ENCODE measurements at places on chromosomes 16 and 17.

DNA sequence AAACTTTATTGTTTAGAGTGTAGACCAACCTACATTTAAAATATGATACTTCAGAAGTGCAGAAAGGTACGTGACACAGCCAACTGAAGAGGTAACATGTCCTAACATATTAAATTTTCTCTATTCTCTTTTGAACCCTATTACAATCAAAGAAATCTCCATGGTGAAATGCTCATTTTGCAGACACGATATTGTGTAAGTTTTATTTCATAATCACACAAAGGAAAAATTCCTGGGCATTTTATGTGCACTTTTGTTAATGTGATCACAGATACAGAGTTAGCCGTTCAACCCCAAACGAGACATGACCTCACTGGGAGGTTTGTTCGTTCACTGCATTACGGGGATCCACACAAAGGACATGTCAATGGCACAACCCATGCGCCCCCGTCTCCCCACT, 21.8 kb downstream of the KCNJ16 start:
- no peak for DNase-seq

GRCh38 chr16:67462279-67462655, 18.7 kb downstream of the ATP6V0D1 start:
- DNase-seq, result no peak

GRCh38 chr17:36092230-36092629, 2.3 kb upstream of the CCL3 start:
- no peak for DNase-seq

- DNase-seq, result peak; percentile 7
Measured at GRCh38 chr17:37160944-37161343, 212.2 kb downstream of the AATF start.

DNA sequence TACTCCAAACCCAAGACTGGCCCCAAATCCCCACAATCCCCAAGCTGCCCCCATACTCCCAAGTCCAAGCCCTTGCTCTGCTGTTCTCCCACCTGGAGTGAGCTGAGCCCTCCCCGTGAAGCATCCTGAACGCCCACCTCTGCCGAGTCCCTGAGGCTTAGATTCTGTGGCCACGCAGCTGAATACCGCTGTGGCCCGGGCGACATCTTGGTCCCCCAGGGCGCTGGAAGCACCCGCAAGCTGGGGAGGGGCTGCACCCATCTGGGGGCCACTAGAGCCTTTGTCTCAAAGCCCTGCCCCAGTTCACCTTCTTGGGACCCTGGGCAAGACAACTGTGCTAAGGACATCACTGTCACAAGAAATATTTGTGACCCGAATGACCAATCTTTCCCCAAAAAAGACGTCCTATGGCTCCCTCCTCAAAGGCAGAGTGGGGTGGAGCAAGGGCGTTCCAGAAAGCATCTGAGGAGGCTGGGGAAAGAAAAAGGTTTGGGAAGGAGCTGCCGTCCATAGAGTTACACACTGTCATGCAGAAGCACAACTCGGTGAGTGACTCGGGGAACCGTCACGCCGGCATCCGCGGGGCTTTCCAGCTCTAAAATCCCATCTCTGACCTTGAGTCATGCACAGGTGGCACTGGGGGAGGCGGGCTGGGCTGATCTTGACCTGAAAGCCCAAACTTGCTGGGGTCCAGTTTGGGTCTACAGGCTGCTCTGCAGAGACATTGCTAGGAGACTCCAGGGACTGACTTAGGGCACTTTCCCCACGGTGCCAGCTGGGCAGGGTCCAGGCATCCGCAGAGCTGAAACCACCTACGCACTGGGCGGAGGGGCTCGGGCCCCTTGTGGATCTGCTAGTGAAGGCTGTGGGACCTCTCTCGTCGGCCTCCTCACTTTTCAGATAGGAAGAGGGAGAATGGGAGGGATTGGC, 6.6 kb downstream of the PTX4 start:
- peak; percentile 16 for DNase-seq

DNA sequence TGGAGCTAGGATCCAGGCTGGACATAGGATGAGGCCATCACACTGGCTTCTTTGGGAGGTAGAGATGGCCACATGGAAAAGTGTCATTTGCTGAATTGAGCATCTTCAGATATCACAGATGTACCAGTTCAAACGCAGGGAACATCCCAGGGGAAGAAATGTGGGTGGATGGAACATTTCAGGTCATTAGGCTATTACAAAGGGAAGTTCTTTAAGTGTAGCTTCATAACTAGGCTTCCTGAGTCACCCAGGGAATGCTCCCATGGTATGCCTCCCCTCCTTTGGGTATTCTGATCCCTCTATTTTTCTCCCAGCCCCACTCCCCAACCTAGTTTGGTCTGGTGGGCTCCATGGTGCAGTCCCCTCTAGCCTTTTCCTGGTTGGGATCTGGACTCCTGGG, 69.8 kb upstream of the IRX3 start:
- DNase-seq, result no peak

- no peak for DNase-seq
Measured at GRCh38 chr16:50704245-50704644, 10.8 kb downstream of the NOD2 start.

- no peak for DNase-seq
Measured at GRCh38 chr16:51357839-51358238, 206.8 kb upstream of the SALL1 start.

DNA sequence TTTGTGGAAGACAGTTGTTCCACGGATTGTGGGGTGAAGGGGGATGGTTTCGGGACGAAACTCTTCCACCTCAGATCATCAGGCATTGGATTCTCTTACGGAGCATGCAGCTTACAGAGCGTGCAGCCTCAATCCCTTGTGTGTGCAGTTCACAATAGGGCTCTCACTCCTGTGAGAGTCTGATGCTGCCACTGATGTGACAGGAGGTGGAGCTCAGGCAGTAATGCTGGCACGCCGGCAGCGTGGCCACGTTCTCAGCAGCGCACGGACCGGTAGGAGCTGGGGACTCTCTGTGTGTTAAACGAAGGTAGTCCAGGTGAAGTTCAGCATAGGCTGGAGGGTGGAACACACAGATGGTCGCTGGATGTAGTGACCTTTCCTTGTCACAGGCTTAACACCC, 37.8 kb downstream of the SEC14L1 start:
- DNase-seq, result no peak

GRCh38 chr17:64020056-64020766, at the start of gene ICAM2:
Gene ICAM2 (minus strand): TSS chr17:64020633. CDS start chr17:64006691, 13,942 bp downstream.
- no peak for DNase-seq

DNA sequence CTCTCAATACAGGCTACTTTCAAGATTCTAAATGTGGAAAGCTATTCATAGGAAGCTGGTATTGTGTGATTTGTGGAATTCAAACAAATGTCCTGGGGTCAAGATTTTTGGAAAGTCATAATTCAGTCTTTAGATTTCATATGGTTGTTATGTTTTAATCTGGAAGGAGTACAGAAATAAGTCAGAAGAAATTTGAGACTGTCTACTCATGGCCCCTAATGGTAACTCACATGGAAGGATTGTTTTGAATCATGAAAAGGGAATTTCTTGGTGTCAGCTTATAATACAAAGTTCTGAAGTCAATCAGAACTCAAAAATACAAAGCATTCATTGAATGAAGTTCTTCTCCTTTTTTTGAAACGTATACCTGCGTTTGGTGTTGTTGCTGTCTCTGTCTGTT, 3.1 kb downstream of the KCNJ2 start:
- no peak for DNase-seq

DNA sequence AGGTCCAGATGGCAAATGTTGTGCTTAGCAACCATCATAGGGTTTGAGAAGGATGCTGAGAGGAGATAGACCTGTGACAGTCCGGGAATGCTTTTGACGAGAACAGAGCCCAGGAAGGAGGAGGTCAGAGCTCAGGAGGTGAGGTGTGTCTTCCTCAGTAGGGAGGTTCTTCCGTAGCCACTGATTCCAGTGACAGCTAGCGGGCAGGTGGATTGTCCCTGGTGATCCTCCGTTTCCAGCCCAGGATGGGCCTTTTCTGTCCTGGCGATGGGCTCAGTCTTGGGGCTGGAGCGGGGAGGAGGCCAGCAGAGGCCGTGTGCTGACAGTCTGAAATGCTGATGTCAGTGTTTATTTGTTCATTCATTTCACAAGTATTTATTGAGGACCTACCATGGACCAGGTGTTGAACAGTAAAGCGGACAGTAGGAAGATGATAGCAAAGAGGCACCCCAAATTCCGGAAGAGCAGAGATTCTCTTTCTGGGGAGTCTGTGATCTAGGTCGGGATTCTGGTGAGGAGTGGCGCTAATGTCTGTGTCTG, 38.8 kb downstream of the KIAA0513 start:
- no peak for DNase-seq

- DNase-seq, result no peak
Measured at GRCh38 chr17:63023049-63023448, 57.0 kb downstream of the TANC2 start.

GRCh38 chr16:7716660-7717550, 384.3 kb downstream of the RBFOX1 start:
- DNase-seq, result no peak

DNA sequence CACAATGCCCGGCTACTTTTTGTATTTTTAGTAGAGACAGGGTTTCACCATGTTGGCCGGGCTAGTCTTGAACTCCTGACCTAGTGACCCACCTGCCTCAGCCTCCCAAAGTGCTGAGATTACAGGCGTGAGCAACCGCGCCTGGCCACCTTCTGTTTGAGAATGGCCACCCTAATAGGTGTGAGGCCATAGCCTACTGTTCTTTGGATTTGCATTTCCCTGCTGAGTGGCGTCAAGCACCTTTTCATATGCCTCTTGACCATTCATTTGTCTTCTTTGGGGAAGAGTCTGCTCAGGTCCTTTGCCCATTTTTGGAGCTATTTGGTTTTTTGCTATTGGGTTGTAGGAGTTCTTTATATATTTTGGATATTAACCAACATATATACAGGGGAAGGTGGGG, 276.7 kb downstream of the PARN start:
- no peak for DNase-seq

- DNase-seq, result peak; percentile 62
Measured at GRCh38 chr16:68332411-68333121, 21.7 kb downstream of the PRMT7 start.

DNA sequence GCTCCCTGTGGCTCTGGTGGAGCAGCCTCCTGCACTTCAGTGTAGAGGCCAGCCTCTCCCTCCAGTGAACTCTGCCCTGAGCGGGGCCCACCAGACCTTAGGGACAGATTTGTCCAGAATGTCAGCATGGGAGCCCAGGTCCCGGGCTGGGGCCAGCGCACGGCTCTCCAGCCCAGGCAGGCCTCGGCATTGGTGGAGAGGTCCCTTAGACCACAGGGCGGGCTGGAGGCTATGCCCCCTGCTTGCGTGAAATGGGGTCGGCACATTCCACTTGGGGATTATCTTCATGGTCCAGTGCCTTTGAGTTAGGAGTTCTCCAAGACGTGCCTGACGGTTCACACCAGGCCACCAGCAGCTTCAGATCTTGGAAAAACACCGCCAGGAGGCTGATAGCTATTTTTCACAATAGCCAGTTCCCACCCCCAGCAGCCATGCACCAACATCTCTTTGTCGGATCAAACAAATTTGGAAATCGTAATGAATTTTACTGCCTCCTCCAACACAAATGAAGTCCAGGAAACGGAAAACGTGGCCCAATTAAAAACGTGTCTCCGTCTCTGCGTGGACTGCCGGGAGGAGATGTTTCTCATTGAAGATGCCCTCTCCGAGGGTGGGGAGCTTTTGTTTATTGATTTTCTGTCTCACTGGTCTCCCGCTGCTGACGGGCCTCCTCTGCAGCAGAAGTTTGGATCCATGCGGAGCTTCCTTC, 110.0 kb upstream of the CIBAR2 start:
- DNase-seq, result peak; percentile 63

GRCh38 chr16:6725634-6726331, 606.9 kb upstream of the RBFOX1 start:
- no peak for DNase-seq

- DNase-seq, result no peak
Measured at GRCh38 chr16:65604771-65605170, 482.9 kb upstream of the CDH11 start.

GRCh38 chr17:80720610-80721577, 176.3 kb downstream of the RPTOR start:
- peak; percentile 73 for DNase-seq

- no peak for DNase-seq
Measured at GRCh38 chr17:51745993-51746392, 412.5 kb downstream of the CA10 start.

DNA sequence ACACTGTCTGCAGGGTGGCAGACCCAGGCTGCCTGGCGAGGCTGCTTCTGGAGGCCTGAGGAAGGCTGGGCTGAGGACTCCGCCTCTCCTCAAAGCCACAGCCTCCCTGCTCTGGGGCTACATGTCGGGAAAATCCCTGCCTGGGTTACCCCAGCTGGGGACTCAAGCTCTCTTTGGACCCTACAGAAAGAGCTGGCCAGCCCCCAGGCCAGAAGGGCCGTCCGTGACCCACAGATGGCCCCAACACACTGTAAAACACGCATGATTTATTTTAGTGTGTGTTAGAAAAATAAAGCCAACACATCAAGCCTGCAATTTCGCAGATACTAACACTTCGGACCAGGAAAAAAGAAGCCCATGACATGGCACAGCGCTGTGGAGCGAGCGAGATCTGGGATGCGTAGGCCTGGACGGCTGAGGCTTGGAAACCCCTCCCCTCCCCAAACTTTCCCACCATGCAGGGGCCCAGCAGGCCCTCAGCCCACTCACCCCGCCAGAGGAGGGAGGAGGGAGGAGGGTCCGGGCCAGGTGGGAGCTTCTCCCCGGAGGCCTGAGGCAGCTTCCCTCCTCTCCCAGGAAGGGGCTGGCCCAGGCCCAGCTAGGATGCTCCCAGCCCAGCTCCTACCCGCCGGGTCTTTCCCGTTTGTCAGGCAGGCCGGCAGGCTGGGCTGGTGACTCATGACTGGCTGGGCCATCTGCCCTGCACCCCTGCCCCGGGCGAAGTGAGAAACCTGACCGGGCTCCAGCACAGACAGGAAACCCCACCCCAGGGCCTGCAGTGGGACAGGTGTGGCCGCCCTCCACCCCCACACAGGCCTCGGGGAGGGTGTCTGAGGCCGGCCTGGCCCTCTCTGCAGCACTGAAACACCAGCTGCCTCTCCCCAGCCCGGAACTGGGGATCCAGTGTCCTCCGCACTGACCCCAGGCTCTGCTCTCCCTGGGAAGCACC, 34.1 kb upstream of the SLC38A10 start:
- peak; percentile 87 for DNase-seq

- DNase-seq, result no peak
Measured at GRCh38 chr17:35171834-35172233, 22.4 kb downstream of the SLC35G3 start.

GRCh38 chr16:81928975-81929374, 82.3 kb downstream of the SDR42E1 start:
- no peak for DNase-seq

- DNase-seq, result no peak
Measured at GRCh38 chr16:88317613-88317965, 65.2 kb upstream of the ZNF469 start.

DNA sequence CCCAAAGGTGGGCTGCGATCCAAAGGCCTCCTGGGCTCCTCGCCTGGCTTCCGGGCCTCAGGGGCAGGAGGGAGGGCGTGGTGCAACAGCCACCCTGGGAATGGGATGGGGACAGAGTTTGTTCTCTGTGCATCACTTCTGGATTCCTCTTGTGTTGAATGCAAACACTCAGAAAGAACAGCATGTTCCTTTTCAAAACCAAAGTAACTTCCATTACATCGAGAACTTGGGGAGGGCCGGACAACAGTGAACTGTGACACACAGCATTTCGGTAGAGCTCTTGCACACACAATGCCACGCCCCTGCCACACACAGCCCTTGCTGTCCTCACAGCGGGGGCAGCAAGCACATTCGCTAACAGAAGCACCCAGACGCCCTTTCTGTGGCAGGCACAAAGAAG, 36.1 kb upstream of the FASN start:
- no peak for DNase-seq

- no peak for DNase-seq
Measured at GRCh38 chr17:57496382-57496781, 240.1 kb downstream of the MSI2 start.
